Activated naive CD8-positive, alpha-beta T cell treated with anti-CD3 and anti-CD28 coated beads for 36 hours (primary cell): ENCODE measurements at places on chromosomes 11 and 22.
A peak's percentile ranks its signal among the peaks of the same experiment; 100 is the strongest.

DNA sequence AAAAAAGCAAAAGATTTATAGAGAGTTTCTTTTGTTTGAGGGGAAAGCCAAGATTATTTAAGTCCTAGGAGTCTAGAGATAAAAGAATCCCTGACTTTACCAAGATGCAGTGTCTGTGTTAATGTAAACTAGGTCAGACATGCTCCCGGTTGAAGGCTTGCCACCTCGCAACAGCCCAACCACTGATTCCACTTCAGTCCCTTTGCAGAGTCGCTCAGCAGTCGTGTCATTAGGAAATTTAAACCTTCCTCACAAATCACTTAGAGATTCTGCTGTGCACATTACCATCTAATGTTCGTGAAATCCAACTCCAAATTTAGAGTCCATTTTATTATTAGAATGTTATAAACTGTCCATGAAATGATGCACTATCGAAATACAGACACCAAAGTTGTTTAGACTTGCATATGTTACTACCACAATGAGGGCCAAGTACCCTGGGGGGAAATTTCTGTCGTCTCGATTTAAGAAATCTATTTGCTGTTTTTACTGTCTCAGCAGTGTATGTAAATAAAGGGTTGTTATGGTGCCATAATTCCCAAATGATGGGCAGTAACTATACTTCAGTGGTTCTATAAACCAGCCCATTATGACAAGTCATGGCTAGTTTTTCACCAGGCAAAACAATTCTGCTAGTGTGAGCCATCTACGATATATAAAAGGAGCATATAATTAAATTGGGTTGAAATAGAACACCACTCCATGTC is 101.4 kb upstream of the MTNR1B start:
- no peak for DNase-seq

DNA sequence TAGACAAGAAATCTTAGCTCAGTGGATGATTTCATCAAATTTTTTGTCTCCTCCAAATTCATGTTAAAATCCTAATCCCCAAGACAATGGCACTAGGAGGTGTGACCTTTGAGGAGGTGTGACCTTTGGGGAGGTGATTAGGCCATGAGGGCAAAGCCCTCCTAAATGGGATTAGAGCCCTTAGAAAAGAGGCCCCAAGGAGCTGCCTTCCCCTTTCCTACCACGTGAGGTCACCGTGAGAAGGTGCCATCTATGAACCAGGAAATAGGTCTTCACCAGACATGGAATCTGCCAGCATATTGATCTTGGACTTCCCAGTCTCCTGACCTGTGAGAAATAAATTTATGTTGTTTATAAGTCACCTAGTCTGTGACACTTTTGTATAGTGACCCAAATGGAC is 138.7 kb downstream of the TRIM29 start:
- no peak for DNase-seq

- DNase-seq = no peak
Observed at GRCh38 chr11:77073328-77074001, 6.7 kb downstream of the CAPN5 start.

DNA sequence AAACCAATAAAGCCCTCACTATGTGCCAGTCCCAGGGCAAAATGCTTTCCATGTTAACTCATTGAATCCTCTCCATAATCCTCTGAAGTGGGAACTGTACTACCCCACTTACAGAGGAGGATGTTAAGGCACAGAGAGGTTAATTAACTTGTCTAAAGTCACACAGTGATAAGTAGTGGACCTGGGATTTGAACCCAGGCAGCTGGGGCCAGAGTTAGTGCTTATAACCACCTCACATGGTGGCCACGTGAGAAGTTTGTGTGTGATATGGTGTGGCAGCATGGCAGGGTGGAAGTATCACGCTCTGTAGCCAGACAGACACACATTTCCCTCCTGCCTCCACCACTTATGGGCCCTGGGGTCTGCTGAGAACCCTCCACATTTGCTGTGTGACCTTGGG is 16.5 kb downstream of the PARVG start:
- no peak for DNase-seq

DNA sequence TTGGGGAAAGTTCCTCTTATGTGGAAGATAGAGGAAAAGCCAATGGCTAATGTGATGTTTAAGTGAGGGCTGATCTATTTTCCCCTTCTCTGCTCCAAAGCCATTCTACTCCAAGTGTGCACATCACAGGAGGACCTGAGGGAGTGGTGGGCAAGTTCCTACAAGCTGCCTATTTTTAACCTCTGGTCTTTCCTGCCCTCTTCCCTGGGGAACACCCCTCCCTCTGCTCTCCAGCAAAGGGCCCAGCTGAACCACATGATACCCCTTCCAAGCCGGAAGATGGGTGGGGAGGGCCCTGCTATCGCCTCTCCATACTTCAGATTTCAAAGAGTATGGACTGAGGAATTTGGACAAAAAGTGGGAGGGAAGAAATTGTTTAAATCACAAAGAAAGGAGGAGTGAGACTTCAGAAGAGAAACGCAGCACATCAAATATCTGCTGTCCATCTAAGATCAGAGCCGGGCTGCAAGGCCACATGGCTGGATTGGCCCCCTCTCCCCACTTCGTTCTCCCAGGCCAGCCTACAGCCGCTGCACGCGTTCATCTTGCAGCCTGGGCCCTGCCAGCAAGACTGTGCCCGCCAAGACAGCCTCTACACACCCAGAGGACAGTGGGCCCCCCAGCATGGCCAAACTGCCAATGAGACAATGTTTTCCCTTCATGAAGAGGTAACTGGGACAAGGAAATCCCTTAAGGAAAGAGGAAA is 77.5 kb downstream of the MICAL3 start:
- no peak for DNase-seq

GRCh38 chr22:46073683-46074504 is 76.4 kb upstream of the PPARA start:
- DNase-seq = no peak

DNA sequence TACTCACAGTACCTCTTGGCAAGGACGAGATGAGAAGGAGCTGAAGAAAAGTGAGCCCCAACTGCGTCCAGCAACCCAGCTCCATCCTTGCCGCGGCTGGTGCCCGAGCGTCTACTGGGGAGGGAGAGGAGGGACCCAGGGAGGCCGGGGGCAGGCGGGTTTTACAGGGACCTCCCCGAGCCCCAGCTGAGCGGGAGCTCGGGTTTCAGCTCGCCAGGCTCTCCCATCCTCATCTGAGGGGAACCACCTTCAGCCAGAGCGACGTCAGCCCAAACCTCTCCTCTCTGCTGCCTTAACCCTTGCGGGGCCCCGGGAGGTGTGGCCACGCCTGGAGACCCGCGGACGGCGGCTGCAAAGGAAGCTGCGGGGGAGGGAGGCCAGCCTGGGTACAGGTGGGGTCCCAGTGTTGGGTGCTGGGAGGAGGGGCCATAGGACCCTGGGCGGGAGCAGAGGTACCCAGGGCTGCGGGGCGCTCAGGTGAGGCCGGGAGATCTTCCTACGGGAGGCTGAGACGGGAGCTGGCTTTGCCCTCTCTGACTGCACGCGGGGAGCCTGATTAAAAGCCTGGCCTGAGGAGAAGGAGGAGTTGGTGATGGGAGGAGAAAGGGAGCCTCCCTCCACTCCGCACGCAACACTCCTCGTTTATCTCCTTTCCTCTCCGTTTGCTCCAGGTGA is at the start of gene PAMR1:
Gene PAMR1, minus strand, starts transcription at position 116 of the 675 bp plus-strand sequence. Its CDS starts 31 bp downstream, at position 85.
- peak; percentile 43 for DNase-seq

DNA sequence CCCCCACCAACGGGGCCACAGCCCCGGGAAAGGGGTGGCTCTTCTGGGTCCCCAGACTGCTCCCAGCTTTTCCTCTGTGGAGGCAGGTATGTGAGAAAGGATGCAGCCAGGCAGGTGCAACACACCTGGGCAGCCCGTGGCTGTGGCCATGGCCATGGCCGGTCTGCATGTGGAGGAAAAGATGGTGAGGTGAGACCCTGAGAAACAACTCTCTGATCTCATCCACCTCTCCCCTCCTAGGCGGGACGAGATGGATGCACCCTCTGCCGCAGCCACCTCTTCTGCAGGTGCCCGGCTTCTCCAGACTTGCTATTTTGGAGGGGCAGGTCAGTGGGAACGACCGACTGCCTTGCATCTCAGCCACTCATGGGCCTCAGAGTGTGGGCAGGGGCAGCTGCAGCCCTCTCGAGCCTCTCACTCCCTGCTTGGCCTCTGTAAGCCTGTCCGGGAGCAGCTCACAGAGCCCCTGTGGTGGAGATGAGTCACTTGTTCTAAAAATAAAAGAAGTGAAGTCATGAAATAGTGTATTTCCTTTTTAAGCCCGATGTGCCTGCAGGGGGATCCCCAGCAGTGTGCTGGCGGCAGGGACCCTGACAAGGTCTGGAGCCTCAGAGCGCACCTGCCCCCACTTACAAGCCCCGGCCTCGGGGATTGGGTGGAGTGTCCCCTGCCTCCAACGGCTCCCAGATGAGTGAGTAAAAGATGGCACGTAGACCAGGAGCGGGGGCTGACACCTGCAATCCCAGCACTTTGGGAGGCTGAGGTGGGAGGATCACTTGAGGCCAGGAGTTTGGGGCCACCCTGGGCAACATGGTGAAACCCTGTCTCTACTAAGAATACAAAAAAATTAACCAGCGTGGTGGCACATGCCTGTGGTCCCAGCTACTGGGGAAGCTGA is 10.7 kb downstream of the SMIM38 start:
- peak; percentile 73 for DNase-seq

DNA sequence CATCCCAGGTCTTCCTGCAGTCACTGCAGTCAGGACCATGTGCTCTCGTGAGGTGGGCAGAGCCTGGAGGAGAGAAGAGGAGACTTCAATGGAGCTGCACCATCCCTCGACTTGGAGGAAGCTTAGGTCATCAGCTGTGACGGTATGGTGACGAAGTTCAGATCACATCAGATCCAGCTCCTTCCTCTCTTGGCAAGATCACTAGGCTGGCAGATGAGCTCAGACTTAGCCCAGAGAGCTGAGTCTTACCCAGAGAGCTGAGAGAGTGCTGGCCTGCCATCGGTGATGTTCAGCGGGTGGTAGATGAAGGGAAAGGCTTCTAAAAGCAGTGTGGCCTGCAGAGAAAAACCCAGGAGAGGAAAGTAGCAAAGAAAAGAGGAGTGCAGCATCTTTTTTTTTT is 1.8 kb upstream of the SLC15A3 start:
- no peak for DNase-seq

DNA sequence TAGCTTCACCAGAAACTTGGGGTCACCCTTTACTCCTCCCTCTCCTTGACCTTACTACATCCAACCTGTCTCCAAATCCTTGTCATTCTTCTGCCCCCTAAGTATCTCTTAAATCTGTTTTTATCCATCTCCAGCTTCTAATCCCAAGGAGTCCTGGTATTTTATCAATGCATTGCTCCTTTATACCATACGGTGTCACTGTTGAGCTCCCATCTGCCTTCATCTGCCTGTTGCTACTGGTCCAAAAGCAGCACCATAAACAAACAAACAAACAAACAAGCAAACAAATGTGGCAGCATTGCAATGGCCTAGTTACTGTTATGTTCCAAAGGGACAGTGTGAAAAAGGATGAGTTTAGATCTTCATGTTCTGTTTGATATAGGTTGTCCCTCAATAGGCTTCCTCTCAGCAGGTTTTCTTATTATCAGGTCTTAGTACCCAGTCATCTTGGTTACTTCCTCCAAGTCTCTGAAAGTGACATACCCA is 34.2 kb downstream of the DNHD1 start:
- no peak for DNase-seq

DNA sequence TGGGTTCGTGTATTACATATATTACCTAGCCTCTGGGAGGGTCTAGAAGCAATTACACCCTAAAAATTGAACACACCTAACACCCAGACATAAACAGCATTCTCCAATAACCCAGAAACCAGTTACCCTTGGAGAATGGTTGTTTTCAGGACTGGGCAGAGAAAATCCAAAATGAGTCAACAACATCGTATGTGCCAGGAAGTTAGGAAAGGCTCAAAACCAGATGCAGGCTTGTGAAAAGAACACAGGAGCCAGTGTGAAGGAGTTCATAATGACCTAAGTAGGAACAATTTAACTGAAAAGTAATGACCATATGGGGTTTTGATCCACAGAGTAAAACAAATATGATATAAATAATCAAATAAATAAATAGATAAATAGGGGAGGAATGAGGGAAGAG is 5.1 kb upstream of the CLPB start:
- DNase-seq = no peak

- DNase-seq = peak; percentile 36
Observed at GRCh38 chr11:68690671-68691401, 6.5 kb downstream of the GAL start.

GRCh38 chr22:36554098-36554497 is 25.1 kb upstream of the EIF3D start:
- DNase-seq = no peak

DNA sequence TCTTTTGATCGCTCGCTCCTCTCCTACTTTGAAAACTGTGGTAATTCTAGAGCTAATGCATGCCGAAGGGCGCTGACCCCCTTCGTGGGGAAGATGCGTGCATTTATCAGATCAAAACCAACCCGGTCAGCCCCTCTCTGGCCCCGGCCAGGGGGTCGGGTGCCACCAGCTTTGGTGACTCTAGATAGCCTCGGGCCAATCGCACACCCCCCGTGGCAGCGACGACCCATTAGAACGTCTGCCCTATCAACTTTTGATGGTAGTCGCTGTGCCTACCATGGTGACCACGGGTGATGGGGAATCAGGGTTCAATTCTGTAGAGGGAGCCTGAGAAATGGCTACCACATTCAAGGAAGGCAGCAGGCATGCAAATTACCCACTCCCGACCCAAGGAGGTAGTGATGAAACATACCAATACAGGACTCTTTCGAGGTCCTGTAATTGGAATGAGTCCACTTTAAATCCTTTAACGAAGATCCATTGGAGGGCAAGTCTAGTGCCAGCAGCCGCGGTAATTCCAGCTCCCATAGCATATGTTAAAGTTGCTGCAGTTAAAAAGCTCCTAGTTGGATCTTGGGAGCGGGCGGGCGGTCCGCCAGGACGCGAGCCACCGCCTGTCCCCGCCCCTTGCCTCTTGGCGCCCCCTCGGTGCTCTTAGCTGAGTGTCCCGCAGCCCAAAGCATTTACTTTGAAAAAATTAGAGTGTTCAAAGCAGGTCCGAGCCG is 3898.2 kb upstream of the OR11H1 start:
- DNase-seq = no peak
